ENCODE measurements at places on chromosomes 11 and 22.

DNA sequence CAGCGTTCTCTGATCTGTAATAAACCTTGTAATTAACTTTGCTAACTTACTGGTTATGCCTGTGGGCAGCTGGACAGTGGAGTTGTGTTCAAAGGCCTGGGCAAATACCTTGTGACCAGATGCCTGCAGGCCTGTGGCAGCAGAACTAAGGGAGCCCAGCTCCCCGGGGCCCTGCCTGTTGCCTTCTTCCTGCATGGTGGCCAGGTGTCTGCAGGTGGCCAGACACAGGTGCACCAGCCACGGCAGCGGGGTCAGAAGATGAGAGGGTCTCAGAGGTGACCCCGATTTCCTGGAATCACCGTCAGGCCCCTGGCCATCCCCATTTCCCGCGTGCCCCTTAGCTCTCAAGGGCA is 127.2 kb downstream of the OSBP2 start:
- no peak for DNase-seq

GRCh38 chr11:111944651-111945051 is 7.5 kb downstream of the DIXDC1 start:
- no peak for DNase-seq

DNA sequence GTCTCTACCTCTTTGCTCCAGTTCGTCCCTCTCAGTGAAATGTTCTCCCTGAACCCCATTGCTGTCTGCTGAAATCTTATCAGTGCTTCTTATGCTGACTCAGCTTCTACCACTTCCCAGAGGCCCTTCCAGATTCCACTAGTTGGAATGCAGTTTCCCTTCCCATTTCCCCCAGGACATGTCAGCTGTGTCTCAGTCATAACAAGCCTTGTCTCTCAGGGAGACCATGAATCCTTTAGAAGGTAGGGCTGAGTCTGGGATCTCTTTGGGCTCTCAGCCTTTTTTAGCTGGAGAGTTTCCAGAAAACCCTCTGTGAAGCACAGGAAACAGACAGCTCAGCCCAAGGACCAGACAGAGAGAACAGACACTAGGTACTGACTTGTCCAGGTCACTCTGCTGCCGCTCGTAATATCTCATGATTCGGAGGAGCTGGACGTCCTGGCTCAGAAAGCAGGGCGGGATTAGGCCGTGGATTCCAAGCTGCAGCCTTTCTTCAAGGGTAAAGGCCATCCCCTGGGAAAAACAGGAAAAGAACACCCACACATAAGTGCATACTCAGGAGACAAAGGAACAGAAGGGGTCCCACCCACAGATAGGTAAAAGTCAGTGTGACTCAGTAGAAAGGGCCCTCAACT is 113.0 kb downstream of the ME3 start:
- DNase-seq: no peak

- no peak for DNase-seq
Observed at GRCh38 chr11:2655016-2655719, 44.6 kb downstream of the KCNQ1OT1 start.

DNA sequence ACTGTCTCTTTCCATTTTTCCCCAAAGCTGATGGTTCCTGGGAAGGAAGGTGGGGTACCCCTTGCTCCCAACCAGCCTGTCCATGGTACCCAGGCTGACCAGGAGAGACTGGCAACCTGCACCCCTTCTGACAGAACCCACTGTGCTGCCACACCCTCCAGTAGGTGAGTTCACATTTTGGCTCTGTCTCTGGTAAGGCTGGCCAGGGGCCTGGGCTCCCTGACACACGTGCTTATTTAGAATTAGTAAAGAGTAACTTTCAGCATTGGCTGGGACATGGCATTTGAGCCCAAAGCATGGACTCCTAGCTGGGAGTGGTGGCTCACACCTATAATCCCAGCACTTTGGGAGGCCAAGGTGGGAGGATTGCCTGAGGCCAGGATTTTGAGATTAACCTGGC is 35.1 kb downstream of the ARHGAP1 start:
- DNase-seq: no peak

GRCh38 chr11:20112291-20113148 is 47.8 kb downstream of the DBX1 start:
- no peak for DNase-seq

GRCh38 chr22:31093086-31093850 is 12.2 kb downstream of the SMTN start:
- DNase-seq: no peak

DNA sequence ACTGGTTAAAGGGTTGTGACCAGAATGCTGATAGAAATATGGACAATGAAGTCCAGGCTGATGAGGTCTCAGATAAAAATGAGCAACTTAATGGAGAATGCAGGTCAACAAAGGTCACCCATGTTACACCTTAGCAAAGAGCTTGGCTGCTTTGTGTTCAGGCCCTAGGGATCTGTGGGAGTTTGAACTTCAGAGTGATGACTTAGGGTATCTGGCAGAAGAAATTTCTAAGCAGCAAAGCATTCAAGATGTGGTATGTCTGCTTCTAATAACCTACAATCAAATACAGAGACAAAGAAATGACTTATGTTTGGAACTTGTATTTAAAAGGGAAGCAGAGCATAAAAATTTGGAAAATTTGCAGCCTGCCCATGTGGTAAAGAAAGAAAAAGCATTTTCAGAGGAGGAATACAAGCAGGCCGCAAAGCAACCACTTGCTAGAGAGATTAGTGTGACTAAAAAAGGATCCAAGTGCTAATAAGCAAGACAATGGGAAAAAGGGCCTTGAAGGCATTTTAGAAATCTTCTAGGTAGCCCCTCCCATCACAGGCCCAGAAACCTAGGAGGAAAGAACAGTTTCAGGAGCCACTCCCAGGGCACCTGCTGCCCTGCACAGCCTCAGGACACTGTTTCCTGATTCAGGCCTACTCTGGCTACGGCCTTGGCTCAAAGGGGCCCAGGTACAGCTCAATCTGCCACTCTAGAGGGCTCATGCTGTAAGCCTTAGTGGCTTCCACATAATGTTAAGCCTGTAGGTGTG is 41.3 kb downstream of the TNKS1BP1 start:
- DNase-seq: no peak

DNA sequence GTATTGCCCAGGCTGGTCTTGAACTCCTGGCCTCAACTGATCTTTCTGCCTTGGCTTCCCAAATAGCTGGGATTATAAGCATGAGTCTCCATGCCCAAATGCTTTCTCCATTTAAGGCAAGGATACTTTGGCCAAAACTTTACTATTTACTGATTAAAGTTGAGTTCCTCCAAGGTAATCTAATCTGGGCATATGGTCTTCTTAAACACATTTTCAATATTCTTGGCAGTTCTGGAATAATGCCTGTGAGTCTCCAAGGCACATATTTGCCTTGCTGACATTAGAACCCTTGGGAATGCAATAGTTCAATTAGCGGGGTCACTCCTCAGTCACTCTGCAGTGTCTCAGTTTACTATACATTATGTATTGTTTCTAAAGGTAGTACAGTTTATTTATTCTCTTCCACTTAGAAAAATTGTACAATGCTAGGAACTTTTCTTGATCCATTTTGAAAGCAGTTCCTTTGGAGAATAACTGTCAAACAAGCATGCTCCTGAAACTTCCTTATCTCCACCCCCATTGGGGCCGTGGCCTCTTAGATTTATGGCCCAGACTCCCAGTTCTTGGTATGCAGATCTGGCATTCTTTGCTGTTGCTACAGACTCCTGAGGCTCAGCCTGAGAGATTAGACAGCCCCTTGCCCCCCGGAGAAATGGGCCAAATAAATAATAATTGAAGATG is 13.1 kb upstream of the RAB38 start:
- DNase-seq: no peak

All from stimulated activated CD8-positive, alpha-beta memory T cell treated with anti-CD3 and anti-CD28 coated beads, Interleukin-7, amount 100 ng/mL, for 24 hours (primary cell).